ENCODE measurements at places on chromosomes 13 and 19. TPM values are rescaled to one million over a fixed set of nuclear protein-coding genes. Genes with fewer than 3 reads are reported as not detected.

Gene MEIOSIN
- total RNA-seq = not detected

Gene ZSCAN4
- not detected for total RNA-seq

Gene PLA2G4C
- 67.7 TPM for total RNA-seq

Gene SIGLEC12
- not detected for total RNA-seq

Gene ONECUT3
- total RNA-seq = not detected

Gene FPR1
- total RNA-seq = not detected

Gene PGLYRP1
- not detected for total RNA-seq

Gene HSH2D
- not detected for total RNA-seq
